ENCODE measurements at places on chromosomes 7 and 10. TPM values are rescaled to one million over a fixed set of nuclear protein-coding genes. Genes with fewer than 3 reads are reported as not detected.

DNA sequence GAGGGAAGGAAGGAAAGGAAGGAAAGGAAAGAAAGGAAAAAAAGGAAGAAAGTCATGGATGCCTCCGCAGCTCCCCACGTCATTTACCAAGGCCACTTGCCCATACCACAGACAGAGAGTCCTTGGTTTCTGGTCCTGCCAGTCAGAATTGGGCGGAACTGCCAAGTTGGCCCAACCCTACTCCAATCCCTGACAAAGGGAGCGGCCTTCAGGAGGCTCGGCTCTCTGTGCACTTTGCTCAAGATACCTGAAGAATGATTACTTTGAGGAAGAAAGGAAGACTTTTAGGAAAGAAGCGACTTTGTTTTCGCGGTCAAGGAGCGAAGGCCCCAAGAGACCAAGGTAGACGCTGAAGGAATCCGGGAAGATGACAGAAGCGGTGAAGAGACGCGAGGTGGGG, 49.1 kb upstream of the FXYD4 start:
- H3K27ac ChIP-seq = peak overlapping the region; percentile 65
- peak overlapping the region; percentile 47 for H3K4me3 ChIP-seq
- peaks cover 5% of the 10 kb centered on the region for H3K4me1 ChIP-seq
- H3K36me3 ChIP-seq = no peaks in the 10 kb centered on the region

- no peaks in the 10 kb centered on the region for H3K36me3 ChIP-seq
- no peak overlapping the region for H3K27ac ChIP-seq
- no peak for DNase-seq
- H3K27me3 ChIP-seq = no peaks in the 10 kb centered on the region
Measured at GRCh38 chr7:23654508-23654907, 25.5 kb upstream of the FAM221A start.

DNA sequence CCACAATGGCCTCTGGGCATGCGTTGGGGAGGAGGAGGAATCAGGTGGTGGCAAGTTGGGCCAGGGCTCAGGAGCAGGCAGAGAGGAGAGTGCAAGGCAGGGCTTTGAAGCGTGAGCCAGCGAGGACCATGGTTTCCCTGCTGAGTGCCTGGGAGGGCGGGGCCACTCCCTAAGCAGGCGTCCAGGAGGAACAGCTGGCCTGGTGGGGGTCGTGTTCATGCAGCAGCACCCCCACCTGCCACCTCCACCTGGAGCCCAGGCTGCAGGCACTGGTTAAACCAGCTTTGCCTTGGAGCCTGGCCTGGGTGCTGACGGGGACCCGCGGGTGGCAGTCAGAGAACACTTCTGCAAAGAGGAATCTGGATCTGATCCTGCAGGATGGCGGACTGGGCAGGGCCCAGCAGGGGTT, 24.2 kb upstream of the AQP1 start:
- H3K27ac ChIP-seq = no peak overlapping the region
- no peaks in the 10 kb centered on the region for H3K36me3 ChIP-seq
- no peak for DNase-seq
- no peaks in the 10 kb centered on the region for H3K4me1 ChIP-seq
- no peak overlapping the region for H3K4me3 ChIP-seq

- no peak for DNase-seq
- H3K4me1 ChIP-seq = no peaks in the 10 kb centered on the region
- H3K4me3 ChIP-seq = no peak overlapping the region
- H3K27ac ChIP-seq = no peak overlapping the region
- H3K36me3 ChIP-seq = no peaks in the 10 kb centered on the region
- no peaks in the 10 kb centered on the region for H3K27me3 ChIP-seq
Measured at GRCh38 chr10:18157881-18158280, 17.7 kb downstream of the CACNB2 start.

DNA sequence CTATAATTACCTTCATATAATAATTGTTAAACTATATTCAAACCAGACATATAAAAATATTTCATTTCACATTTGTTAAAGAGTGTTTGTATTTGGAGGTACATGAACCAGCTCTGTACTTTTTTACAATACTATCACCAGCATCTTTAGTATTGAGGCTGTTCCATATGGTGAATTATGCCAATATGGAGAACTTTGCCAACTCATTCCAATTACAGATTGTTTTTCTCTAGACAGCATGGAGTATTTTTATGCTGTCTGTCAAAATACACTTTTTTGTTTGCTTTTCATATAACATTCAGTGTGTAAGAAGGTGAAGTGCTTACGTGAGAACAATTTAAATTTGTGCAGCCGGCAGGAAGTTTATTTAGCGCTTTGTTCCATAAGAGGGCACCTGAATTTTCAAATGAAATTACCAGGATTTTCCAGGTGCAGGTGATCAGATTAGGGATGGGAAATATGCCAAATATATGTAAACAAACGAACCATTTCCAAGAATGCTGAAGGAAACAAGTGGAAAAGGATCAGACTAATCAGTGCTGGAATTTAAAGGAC, 54.9 kb downstream of the SEMA3E start:
- H3K4me3 ChIP-seq = no peak overlapping the region
- H3K27me3 ChIP-seq = no peaks in the 10 kb centered on the region
- no peaks in the 10 kb centered on the region for H3K36me3 ChIP-seq

DNA sequence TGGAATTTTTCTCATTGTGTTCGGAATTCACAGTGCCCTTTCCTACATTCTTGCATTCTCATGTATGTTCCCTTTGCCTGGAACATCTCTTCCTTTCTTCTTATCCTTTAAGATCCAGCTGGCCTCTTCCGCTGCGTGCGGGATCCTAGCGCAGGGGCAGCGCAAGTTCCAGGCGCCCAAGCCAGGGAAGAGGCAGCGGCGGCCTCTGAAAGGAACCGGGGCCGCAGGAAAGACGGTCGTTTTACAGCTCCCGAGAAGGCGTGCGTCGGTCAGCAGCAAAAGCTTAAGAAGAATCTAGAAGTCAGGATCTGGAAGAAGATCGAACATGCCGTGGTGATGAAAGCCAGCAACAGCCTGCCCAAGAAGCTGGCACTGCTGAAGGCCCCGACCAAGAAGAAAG, 28.0 kb downstream of the ADRA2A start:
- no peaks in the 10 kb centered on the region for H3K4me1 ChIP-seq
- DNase-seq = no peak
- H3K4me3 ChIP-seq = no peak overlapping the region
- no peak overlapping the region for H3K27ac ChIP-seq

GRCh38 chr7:151341357-151342101, at the start of gene NUB1:
Gene NUB1 (plus strand): TSS chr7:151341812. CDS start chr7:151345350, 3,538 bp downstream.
- peak; percentile 97 for DNase-seq
- H3K4me1 ChIP-seq = peaks cover 4% of the 10 kb centered on the region
- peak within 1 kb of the TSS; percentile 96 for H3K27ac ChIP-seq
- no peaks in the 10 kb centered on the region for H3K27me3 ChIP-seq
- H3K36me3 ChIP-seq = peaks cover 13% of the 10 kb centered on the region
- peak within 1 kb of the TSS; percentile 98 for H3K4me3 ChIP-seq

DNA sequence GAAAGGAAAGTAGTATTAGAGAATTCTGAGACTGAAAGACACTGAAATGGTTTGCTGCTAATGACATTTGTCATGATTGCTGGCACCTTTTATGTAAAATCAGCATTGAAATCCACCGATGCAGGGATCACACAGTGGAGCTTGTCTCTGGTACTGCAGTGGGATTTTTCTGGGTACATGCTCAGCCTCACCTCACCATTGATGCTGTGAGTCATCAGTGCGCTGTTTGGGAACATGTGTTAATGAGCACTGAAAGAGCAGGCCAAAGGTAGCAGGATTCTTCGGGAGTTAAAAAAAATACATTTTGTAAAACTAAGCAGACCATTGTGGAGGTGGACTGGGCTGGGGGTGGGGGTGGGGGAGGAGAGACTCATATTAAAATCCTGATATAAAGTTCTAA, 174.9 kb downstream of the CREB5 start:
- no peak overlapping the region for H3K27ac ChIP-seq
- no peak overlapping the region for H3K4me3 ChIP-seq
- H3K36me3 ChIP-seq = no peaks in the 10 kb centered on the region
- no peaks in the 10 kb centered on the region for H3K27me3 ChIP-seq

- H3K27me3 ChIP-seq = no peaks in the 10 kb centered on the region
- no peak overlapping the region for H3K4me3 ChIP-seq
- H3K4me1 ChIP-seq = no peaks in the 10 kb centered on the region
- no peaks in the 10 kb centered on the region for H3K36me3 ChIP-seq
- no peak overlapping the region for H3K27ac ChIP-seq
Measured at GRCh38 chr7:142405122-142405765, 147.4 kb upstream of the PRSS58 start.

Gene YAE1
- total RNA-seq = 45.0 TPM

Gene NRAP
- not detected for total RNA-seq

Gene SCD
- 13.2 TPM for total RNA-seq

Gene PLAU
- 6.6 TPM for total RNA-seq

Gene MSMB
- not detected for total RNA-seq
